ENCODE measurements at places on chromosomes 7 and 10.

DNA sequence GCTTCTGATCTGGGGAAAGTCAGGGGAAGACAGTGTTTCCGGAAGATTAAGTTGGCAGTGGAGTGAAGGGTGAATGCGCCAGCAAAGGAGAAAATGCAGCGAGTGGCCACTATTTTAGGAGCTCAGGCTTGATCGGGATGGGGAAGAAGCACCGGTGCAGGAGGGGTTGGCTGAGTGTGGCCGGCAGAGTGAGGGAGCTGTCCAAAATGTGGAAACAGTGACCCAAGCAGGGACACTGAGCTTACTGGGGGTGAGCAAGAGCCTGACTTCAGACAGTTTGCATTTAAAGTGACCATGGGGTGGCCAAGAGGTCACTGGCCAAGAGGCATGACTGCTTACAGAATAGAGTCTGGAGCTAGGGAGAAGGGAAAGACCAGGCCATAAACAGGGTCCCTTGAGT is 79.3 kb downstream of the GOLGA7B start:
- DNase-seq, result no peak

GRCh38 chr7:96901822-96902445 is 103.4 kb upstream of the DLX6 start:
- no peak for DNase-seq

DNA sequence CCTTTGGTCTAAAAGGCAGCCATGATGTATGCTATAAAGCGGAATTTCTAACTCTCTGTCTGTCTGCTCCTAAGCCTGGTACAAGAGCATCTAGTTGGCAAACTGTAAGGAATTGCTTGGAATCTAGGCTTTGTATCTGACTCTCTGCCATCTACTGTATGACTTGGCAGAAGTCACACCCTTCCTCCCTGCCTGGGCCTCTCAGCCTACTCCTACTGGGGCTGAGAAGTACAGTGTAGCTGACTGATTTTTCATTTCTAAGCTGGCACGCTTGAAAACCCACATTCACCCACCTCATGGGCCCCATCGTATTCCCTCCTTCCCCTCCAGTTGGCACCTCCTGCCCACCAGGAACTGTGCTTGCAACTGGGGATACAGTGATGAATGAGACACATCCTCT is 435.2 kb downstream of the PLXNA4 start:
- no peak for DNase-seq

- peak; percentile 31 for DNase-seq
Observed at GRCh38 chr7:151088856-151089699, 2.8 kb downstream of the AGAP3 start.

GRCh38 chr7:87797798-87798403 is 78.3 kb downstream of the SLC25A40 start:
- DNase-seq, result peak; percentile 50

- DNase-seq, result no peak
Observed at GRCh38 chr10:84588426-84588825, 260.0 kb downstream of the CCSER2 start.

GRCh38 chr7:135853499-135853898 is 104.9 kb upstream of the FAM180A start:
- no peak for DNase-seq

DNA sequence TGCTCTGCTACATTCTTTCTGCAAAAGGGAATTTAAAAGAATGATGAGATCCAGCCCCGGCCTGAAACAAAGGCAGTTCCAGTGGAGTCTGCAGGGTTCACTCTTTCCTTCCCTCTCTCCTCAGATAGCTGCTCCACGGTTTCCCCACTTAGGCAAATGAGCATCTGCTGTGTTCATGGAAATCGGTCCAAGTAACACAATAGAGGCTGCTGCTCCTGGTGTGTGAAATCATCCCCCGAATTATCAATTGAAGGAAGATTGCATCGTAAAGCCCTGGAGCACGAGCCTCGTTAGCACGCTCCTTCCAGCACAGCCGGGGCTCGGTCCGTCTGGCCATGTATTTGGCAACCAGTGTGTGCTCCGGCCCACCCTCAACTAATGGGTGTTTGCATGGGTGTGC is 108.3 kb upstream of the DPP6 start:
- peak; percentile 8 for DNase-seq

- no peak for DNase-seq
Observed at GRCh38 chr7:73773700-73774517, 3.8 kb upstream of the CLDN3 start.

DNA sequence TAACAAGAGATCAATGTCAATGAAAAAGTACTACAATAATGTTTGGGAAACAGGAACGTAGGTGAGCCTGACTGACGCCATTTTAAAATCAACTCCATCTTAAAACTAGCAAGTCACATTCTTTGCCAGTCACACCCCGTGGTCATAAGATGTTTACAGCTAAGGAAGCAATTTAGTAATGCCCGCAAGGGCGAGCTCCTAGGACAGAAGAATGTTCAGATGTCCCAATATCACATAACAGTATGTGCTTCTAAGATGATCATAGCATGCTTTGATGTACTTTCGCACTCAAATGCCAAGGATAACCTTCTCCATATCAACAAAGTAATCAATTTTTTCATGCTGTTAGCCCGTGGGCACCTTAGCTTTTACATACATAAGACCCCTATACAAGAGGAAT is 113.8 kb upstream of the EGFR start:
- DNase-seq, result no peak

DNA sequence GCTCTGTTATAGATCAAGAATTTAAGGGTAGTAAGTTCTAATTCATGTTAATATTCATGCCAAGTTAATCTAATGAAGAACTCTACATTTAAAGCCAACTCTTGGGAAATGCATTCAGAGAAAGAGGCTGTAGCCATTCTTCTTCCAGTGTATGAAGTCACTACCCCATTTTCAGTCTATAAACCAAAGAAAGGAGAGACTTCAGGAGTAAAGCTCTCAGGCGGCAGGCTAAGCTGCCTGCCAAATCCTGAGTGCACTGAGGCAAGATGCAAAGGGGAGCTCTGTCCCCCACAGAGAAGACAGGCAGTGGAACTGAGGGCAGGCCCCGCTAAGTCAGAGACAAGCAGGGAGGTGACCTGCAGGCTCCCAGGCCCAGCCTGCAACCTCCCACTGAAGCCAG is 41.5 kb downstream of the SLIT1 start:
- no peak for DNase-seq

DNA sequence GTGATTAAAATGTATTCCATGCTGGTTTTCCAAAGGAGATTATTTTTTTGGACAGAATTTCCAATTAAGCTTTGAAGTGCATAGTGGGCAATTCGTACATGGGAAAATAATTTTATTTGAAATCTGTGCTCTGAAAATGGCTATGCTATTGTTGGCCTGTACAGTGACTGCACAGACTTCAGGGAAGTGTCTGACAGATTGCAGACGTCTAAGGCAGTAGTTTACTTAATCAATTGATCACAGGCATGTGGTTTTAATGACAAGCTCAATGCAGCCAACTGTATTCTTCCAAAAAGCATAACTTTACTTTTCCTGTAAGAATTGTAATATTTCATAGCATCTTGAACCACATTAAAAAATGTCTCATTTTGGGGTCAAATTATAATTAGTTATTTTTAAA is 102.0 kb downstream of the SEMA3C start:
- no peak for DNase-seq

- DNase-seq, result no peak
Observed at GRCh38 chr7:146701166-146701565, 584.6 kb downstream of the CNTNAP2 start.

- DNase-seq, result no peak
Observed at GRCh38 chr7:98034081-98035035, 44.4 kb upstream of the OCM2 start.

DNA sequence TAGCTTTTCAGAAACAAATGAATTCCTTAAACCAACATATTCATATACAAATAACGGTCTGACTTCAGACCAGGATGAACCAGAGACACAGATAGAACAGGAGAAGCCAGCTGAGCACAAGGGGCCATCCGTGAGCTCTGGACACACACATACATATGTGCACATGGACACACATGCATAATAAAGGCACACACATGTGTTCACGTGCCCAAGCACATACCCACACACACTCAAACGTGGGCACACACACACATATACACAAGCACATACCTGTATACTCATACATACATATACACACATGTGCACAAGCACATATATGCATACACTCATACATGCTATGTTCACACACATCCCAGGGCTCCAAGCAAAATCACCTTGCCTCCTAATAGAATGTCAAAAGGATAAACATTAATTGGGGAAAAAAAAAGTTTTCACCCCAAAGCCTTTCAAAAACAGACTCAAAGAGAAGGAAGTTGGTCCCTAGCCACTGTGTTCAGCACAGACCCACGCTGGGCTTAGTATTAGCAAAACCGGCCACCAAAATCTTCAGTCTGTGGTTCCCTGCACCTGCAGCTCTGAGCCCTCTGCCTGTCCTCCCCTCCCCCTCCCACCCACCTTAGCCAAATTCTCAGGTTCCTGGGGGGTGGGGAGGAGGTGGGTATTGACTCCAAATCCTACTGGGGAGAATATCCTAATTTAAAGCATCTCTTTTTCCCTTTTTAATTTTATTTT is 100.4 kb upstream of the MACROH2A2 start:
- DNase-seq, result no peak

- DNase-seq, result no peak
Observed at GRCh38 chr7:121479466-121479865, 83.4 kb upstream of the FAM3C start.

DNA sequence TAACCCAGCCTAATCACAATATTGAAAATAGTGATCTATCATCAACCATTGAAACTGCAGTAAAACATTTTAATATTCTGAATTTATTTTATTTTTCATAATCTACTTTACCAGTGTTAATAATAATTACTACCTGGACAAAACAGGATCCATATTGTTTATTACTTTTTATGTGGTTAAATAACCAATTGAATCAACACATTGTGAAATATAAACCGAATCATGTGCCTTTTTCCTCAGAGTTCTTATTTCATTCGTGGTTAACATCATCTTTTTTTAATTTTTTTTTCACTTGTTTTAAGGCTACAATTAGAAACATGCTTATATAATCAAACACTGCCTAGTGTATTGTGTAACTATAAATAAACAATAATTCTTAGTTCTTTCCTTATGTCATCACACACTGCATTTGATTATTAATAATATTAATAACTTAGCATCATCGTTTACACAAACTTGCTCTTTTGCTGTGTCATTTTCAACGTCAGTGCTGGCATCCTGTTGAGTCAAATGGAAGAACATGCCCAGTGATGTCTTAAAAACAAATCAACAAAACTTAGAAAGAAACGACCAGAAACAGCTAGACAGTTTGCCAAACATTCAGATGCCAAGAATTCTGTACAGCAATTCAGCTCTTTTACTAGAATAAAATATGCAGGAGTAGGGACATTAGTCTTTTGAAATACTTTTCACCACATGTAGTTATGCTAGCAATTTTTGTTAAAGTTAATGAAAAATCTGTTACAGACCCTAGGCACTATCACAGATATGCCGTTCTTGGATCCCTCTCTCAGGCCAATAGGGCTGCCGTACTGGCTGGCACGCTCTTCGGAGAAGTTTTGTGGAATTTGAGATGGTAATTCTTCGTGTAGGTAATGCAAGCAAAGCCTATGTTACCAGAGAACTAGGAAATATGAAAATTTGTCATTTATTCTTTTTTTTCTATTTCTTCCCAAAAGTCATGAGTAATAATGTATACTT is 330.4 kb upstream of the SEMA3A start:
- DNase-seq, result peak; percentile 3

DNA sequence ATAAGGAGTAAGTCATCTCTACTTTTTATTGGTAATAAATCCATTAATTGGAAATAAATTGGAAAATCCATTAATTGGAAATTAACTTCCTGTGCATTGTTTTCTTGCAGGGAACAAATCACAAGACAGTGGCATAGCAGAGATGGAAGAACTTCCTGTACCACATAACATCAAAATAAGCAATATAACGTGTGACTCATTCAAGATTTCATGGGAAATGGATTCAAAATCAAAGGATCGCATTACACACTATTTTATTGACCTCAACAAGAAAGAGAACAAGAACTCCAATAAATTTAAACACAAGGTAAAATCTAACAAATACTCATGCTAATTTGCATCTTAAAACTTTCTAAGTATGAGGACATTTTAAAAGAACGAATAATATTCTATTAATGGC is 57.8 kb downstream of the PHYHIPL start:
- no peak for DNase-seq

Data from hippocampal formation (tissue), 2 donors.